ENCODE measurements at places on chromosomes 16 and 17. TPM values are rescaled to one million over a fixed set of nuclear protein-coding genes. Genes with fewer than 3 reads are reported as not detected.

SPNS3 gene
- 1.4 TPM for total RNA-seq

PIK3R6 gene
- 2.3 TPM for total RNA-seq

ENGASE gene
- 49.3 TPM for total RNA-seq

CIBAR2 gene
- 1.6 TPM for total RNA-seq

CCL23 gene
- 18.1 TPM for total RNA-seq

SOST gene
- 0.09 TPM for total RNA-seq

- peaks cover 40% of the 10 kb centered on the region for H3K4me1 ChIP-seq
- DNase-seq = peak; percentile 86
- no peaks in the 10 kb centered on the region for H3K27me3 ChIP-seq
Observed at GRCh38 chr17:74770498-74771318, 5.4 kb downstream of the NAT9 start.

GRCh38 chr16:606656-607307, 16.9 kb downstream of the RAB40C start:
- no peak overlapping the region for H3K27ac ChIP-seq
- H3K27me3 ChIP-seq = no peaks in the 10 kb centered on the region
- no peak for DNase-seq
- H3K4me3 ChIP-seq = no peak overlapping the region
- H3K4me1 ChIP-seq = peaks cover 2% of the 10 kb centered on the region
- no peaks in the 10 kb centered on the region for H3K36me3 ChIP-seq

- H3K4me3 ChIP-seq = no peak overlapping the region
- no peaks in the 10 kb centered on the region for H3K4me1 ChIP-seq
- no peak for DNase-seq
- H3K36me3 ChIP-seq = no peaks in the 10 kb centered on the region
Observed at GRCh38 chr17:43351691-43352090, 47.1 kb upstream of the ARL4D start.

DNA sequence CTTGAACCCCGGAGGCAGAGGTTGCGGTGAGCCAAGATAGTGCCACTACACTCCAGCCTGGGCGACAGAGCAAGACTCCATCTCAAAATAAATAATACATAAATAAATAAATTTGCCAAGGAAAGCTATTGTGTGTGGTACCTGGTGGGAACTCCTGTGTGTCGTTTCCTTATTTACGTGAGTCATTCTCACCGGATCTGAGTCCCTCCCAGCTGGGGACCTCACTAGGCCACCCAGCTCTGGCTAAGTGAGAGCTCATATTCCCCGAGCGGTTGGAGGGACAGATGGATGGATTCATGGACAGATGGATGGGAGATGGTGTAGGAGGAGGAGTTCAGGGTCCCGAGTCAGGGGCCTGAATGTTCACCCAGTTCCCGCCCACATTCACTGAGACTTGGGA, 22.9 kb upstream of the C1QL1 start:
- no peak overlapping the region for H3K4me3 ChIP-seq
- H3K36me3 ChIP-seq = no peaks in the 10 kb centered on the region
- peaks cover 3% of the 10 kb centered on the region for H3K27me3 ChIP-seq
- no peak for DNase-seq
- no peak overlapping the region for H3K27ac ChIP-seq

DNA sequence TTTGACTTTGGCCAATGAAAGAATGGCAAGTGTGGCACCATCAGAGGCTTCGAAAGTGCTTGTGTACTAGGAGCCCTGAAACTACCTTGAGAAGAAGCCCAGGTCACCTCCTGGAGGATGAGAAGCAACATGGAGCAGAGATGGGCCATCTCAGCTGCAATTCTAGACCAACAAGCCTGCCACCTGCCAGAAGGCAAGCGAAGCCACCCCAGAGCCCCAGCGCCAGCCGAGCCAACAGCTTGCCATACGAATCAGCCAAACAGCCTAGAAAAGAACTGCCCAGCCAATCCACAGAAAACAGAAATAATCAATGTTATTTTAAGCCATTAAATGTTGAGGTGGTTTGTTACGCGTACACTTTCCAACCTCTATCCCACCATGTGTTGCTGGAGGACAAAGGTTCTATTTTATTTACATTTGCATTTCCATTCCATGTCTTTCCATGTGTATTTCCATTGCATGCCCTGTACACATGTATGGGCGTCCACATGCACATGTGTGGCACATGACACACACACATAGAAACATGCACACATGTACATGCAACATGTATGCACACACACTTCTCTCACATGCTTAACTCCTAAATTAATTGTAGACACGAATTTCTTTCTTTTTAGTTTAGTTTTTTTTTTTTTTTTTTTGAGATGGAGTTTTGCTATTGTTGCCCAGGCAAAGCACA, 144.3 kb upstream of the TNRC6C start:
- no peak overlapping the region for H3K27ac ChIP-seq
- no peaks in the 10 kb centered on the region for H3K27me3 ChIP-seq
- H3K4me1 ChIP-seq = no peaks in the 10 kb centered on the region
- H3K4me3 ChIP-seq = no peak overlapping the region
- no peaks in the 10 kb centered on the region for H3K36me3 ChIP-seq

DNA sequence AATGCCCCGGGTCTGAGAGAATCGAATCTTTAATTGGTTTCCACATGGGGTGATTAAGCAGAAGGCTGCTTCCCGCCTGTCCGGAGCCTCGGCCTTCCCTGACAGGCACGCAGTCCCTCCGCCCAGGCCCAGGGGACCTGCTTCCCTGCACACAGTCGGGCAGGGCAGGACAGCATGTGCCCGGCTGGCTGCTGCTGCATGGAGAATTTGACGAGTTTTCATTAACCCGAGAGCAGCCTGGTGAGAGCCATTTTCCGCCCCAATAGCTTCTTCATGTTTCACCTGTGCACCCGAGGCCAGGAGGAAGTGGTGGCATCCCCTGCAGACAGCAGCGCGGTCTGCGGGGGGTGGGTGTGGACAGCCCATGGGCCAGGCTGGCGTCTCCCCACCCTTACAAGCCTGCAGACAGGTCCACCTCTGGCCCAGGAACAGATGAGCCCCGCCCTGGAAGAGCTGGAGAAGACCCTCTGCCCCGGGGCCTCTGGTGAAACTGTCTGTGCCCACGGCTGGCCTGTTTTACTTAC, 67.0 kb downstream of the KLHDC4 start:
- H3K4me3 ChIP-seq = no peak overlapping the region
- DNase-seq = peak; percentile 41
- H3K36me3 ChIP-seq = no peaks in the 10 kb centered on the region
- H3K27ac ChIP-seq = no peak overlapping the region
- H3K27me3 ChIP-seq = no peaks in the 10 kb centered on the region
- H3K4me1 ChIP-seq = no peaks in the 10 kb centered on the region

DNA sequence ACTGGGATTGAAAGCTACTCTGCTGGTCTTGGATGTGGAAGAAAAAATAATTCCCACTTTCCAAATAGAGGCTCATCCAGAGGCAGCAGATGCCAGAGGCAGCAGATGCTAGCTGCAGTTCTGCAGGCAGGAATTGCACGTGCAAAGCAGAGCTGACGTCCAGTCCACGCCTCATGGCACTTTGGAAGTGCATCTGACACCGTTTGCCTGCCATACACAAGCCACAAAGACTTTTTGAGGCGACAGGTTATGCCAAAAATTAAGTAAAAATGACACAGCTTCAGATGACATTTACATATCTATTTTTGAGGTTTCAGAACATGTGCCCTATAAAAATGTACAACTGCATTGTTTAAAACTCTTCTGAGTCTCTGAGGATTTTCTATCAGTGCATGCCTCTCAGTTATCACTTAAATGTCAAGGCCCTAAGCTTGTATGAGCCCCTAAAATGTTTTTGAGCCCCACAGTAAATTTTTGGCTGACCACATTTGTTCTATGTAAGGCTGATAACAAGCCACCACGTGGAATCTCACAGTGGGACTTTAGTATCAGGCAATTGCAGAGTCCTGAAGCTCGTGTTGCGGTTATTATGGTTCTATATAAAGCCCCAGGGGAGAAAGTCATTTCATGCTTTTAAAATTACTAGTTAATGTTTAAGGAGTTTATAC, 239.2 kb downstream of the PRKCA start:
- H3K36me3 ChIP-seq = no peaks in the 10 kb centered on the region
- peak; percentile 49 for DNase-seq
- no peak overlapping the region for H3K4me3 ChIP-seq
- H3K4me1 ChIP-seq = peaks cover 10% of the 10 kb centered on the region
- no peaks in the 10 kb centered on the region for H3K27me3 ChIP-seq

DNA sequence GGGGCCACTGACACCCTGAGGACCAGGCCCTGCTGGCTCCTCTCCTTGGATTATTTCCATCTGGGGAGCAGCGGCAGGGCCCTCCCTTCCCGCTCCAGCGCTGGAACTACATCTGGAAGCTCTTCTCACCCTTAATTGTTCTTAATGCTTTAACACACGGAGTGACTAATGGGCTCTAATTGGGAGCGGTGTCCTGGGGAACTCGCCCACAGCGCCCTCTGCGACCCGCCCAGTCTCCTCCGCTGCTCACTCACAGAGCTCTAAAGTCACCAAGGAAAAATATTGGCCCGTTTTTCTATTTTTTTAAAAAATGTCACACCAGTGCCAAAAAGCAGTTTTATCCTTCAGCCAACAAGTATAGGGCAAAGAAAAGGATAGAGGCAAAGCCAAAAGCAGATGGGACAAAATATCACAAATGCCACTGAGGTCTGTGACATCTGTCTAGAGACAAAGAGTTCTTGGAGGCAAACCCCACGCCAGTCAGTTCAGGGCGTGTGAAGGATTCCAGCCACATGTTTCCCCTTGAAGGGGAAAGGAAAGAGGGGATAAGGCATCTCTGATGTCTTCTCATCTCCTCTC, 134.7 kb downstream of the RBFOX3 start:
- no peak overlapping the region for H3K4me3 ChIP-seq
- no peaks in the 10 kb centered on the region for H3K27me3 ChIP-seq
- H3K27ac ChIP-seq = no peak overlapping the region
- H3K36me3 ChIP-seq = no peaks in the 10 kb centered on the region

DNA sequence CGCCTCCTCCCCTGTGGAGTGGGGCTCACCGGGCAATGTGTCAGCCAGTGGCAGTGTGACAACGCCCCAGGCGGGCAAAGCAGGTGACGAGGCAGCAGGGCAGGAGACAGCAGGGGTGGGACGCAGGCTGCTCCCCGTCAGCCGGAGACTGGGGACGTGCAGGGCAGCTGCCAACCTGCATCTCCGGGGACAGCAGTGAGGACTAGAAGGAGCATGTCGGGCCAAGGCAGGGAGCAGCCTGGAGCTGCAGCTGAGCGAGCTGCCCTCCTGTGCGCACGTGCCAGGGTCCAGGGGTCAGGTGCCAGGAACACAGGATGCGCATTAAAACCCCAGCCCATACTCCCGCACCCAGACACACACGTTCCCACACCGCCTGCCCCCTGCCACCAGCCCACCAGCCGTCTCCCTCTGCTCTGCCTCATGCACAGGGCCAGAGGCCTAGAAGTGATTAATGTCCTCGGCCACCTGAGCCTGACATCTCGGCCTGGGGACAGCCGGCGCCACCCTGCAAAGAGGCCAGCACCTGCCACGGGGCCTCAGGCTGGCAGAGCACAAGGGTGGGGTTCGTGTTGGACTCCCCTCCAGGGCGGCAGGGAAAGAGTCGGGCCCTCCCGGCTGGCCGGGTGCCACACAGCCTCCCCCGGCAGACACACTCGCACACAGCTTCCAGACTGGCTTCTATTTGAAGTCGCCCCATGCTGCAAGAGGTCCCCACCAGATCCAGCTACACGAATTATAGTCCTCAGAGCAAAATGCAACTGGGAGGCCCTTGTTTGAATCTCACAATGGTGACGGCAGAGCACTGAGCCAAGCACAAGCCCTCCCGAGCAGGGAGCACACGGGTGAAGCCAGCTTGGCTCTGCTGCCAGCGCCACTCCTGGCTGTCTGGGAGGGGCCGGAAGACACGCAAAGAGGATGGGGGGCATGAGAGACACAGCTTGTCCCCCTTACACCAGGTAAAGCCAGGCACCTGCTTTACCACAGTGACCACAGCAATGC, 90.4 kb downstream of the RBFOX3 start:
- H3K27me3 ChIP-seq = peaks cover 6% of the 10 kb centered on the region
- H3K36me3 ChIP-seq = no peaks in the 10 kb centered on the region
- H3K4me3 ChIP-seq = no peak overlapping the region
- H3K4me1 ChIP-seq = no peaks in the 10 kb centered on the region
- H3K27ac ChIP-seq = no peak overlapping the region

- no peak overlapping the region for H3K4me3 ChIP-seq
- DNase-seq = peak; percentile 12
- no peaks in the 10 kb centered on the region for H3K27me3 ChIP-seq
- no peak overlapping the region for H3K27ac ChIP-seq
- H3K4me1 ChIP-seq = no peaks in the 10 kb centered on the region
- H3K36me3 ChIP-seq = no peaks in the 10 kb centered on the region
Observed at GRCh38 chr16:76665571-76666275, 388.5 kb downstream of the CNTNAP4 start.

GRCh38 chr17:4247971-4248388, 15.8 kb downstream of the ANKFY1 start:
- no peak overlapping the region for H3K4me3 ChIP-seq
- peak overlapping the region; percentile 80 for H3K27ac ChIP-seq
- H3K27me3 ChIP-seq = no peaks in the 10 kb centered on the region
- H3K4me1 ChIP-seq = peaks cover 12% of the 10 kb centered on the region
- no peaks in the 10 kb centered on the region for H3K36me3 ChIP-seq
- peak; percentile 48 for DNase-seq

DNA sequence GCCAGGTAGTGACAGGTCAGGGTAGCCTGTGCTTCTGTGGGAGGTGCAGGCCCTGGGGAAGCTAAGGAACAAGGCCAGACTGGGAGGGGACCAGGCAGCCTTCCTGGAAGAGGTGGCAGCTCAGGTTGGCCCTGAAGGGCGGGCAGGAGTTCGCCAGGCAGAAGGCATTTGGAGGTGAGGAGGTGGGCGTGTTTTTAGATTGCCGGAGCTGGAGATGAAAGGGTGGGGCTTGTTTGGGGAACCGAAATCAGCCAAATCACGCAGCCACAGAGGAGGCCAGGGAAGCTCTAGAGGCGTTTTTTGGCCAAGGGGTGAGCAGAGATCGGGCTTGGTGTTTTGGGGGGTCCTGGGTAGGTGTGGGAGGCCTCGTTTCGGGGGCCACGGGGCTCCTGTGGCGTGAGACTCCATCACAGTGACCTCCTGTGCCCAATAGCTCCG, 7.6 kb downstream of the ADCY7 start:
- DNase-seq = peak; percentile 67
- no peak overlapping the region for H3K4me3 ChIP-seq
- H3K4me1 ChIP-seq = no peaks in the 10 kb centered on the region
- no peaks in the 10 kb centered on the region for H3K36me3 ChIP-seq

- H3K27ac ChIP-seq = no peak overlapping the region
- no peaks in the 10 kb centered on the region for H3K4me1 ChIP-seq
- H3K27me3 ChIP-seq = no peaks in the 10 kb centered on the region
- DNase-seq = no peak
- H3K36me3 ChIP-seq = peaks cover 19% of the 10 kb centered on the region
Observed at GRCh38 chr17:75249564-75249963, 11.8 kb downstream of the GGA3 start.
